Astrocyte of the spinal cord (primary cell): ENCODE measurements at places on chromosomes 7 and 10.

- peak; percentile 56 for DNase-seq
Observed at GRCh38 chr10:5619362-5620211, 46.8 kb downstream of the ASB13 start.

DNA sequence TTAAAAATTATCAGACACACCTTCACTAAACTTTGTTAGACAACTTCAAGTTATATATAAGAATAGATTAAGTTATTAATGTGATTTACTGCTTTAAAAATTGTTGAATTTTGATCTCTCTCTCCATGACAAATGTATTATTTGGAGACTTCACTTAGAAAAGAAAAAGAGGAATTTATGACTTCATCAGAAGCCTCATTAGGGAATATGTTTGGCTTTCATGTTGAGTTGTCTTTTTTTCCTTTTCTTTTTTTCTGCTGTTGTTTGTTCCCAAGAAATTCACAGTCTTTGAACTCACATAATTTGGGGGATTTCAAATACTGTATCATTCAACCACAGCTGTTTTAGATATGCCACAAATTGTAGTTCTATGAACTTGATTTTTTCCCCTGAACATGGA is 149.5 kb downstream of the PPP1R9A start:
- DNase-seq, result no peak

DNA sequence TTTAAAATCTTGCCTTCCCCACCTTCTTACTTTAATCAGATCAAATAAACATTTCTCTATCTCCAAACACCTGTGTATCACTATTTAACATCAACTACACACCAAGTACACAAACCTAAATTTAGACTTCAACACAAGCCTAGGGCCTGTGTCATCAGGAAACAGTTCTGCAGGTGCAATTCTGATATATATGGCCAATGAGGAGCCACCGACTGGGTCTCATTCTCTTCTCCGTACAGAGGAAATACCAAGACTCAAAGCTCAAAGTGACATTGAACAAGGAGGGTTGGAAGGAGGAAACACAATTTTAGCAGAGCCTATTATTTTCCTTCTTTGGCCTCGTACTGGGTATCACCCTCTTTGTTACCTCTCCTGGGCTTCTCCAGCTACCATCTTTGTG is 152.6 kb upstream of the PRR15 start:
- DNase-seq, result no peak

GRCh38 chr7:148379677-148380076 is 210.9 kb upstream of the C7orf33 start:
- DNase-seq, result no peak

GRCh38 chr7:131525820-131526219 is 30.6 kb downstream of the PODXL start:
- no peak for DNase-seq
